ENCODE measurements at places on chromosomes 1 and 21.

- DNase-seq = no peak
Observed at GRCh38 chr1:15515022-15515663, 8.9 kb downstream of the CASP9 start.

GRCh38 chr1:152599934-152600333 is at the start of gene LCE3C:
Gene LCE3C (plus strand): TSS chr1:152600234. CDS start chr1:152600732, 498 bp downstream.
- DNase-seq = no peak

DNA sequence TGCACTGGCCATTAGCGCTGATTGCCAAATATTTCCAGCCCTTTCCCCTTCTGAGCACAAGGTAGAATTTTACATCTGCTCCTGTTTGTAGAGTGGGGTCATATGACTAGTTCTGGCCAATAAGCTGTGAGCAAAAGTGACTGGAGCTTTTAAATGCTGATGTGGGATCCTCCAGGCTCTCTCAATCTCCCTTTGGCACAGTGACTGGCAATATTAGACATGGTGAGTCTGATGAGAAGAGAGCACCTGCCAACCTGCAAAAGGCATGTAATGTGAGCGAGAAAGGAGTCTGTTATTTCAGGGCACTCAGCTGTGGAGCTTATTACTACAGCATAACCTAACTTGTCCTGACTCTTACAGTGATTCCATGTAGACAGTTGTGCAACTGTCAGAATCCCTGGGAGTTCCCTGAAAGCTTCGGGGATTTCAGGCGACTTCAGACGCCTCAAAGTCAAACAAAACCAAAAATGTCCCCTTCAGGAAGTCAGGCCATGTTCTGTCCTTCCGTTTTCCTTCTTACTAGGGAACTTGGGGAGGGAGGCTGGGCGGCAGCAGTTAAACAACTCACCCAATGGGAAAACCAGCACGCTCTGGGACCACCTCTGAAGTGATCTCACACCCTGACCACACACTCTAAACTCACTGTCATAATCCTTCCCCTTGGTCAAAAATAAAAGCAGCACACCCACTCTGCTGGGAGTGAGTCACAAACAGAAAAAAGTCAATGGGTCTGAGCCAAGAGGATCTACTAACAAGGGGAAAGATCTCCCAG is 3.6 kb upstream of the RASSF5 start:
- no peak for DNase-seq

DNA sequence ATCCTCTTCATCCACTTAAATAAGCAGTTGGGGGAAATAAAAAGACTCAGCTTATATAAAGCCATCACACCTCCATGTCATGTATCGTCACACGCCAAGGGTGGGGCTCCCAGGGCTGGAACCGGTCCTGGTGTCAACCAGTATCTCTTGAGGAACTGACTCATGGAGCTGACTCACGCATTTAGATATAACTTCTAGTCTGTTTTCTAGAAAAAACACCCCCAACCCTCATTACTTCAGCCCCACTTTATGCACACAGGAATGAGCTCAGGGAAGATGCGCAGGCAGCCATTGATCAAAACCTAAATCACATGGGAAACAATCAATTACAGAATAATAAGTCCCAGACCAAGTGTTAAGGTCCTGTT is 6.9 kb upstream of the IL22RA1 start:
- no peak for DNase-seq

DNA sequence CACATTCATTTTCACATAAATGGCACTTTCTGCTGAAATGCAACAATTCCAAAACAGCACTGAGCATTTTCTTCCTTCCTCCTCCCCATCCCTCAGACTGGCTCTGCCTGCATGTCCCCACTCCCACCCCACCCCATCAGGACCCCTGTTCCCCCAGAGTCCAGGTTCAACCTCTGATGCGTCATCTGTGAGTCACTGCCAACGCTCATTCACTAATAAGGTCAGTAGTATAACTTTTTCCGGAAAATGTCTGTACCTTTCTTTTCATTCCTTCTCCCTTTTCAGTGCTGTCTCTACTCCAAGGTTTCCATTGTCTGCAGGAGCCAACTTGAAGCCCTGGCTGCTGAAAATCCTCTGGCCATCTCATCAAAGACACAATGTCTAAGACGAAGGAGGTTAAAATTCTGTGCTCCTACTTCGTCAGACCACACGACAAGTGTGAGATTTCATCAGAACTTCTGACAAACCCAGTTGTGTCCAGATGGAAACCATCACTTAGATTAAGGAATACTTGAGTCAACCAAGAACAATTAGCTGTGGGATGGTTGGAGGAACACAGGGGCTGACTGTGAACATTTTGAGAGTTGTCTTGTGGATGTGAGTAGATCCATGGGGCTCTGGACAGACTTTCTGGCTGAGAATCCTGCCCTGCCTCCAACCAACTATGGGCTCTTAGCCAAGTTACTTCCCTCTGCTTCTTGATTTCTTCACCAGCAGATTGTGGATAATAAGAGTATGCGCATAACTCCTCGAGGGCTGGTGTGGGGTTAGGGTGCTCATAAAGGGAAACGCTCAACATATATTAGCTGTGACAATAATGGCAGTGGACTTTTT is 35.6 kb upstream of the UTS2 start:
- peak; percentile 73 for DNase-seq

DNA sequence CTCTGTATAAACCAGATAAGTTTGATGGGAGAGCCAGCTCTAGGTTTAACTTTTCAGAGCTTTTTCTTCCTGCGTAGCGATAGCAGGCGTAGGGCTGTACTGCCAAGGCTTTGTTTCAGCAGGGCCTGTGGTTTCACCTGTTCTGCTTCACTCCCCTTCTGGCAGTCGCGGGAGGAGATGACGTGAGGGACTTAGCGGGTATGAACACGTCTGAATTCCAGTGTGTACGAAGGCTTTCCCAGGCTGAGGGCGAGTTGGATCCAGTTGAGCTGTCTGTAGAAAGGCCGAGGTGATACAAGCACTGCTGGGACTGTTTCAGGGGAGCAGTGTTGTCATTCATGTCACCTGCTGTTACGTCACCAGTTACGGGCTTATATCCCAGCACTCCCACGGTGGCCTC is 21.2 kb downstream of the PEX14 start:
- DNase-seq = no peak

All from lung (tissue), 17 donors.